ENCODE measurements at places on chromosomes 1 and 21. TPM values are rescaled to one million over a fixed set of nuclear protein-coding genes. Genes with fewer than 3 reads are reported as not detected.
A peak's percentile ranks its signal among the peaks of the same experiment; 100 is the strongest.

The GPR3 gene
- 0.91 TPM for polyA plus RNA-seq

The CELA2A gene
- not detected for polyA plus RNA-seq

- peak; percentile 81 for DNase-seq
These were observed 19.9 kb upstream of the PPP1R15B start for GRCh38 chr1:204431310-204432184.

The OR2T1 gene
- not detected for polyA plus RNA-seq

GRCh38 chr21:29657240-29657989 lies 282.4 kb downstream of the GRIK1 start:
- DNase-seq = no peak

Data from right renal pelvis (tissue), 4 donors.